Activated T-cell treated with anti-CD3 and anti-CD28 coated beads for 48 hours (primary cell): ENCODE measurements at places on chromosomes 2 and 18.

- peak; percentile 17 for DNase-seq
Observed at GRCh38 chr18:31741097-31741735, 19.5 kb downstream of the SLC25A52 start.

GRCh38 chr2:233798335-233799086, 20.4 kb downstream of the MROH2A start:
- no peak for DNase-seq

DNA sequence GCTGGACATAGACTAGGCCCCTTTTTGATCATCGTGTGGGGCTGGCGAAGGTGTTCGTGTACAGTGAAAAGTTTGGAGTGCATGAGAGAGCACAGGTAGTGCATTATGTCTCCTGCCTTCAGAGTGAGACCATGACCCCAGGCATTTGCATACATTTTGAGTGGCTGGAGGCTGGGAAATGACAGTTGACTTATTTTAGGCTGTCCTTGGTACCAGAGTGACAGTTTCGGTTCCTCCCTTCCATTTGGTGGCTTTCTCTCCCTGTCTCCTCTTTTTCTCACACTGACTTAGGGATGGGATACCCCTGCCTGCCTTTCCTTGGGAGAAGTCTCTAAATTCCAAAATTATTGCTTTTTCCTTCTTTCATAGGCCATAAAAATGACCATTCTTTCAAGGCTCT, 20.1 kb downstream of the SERPINB12 start:
- no peak for DNase-seq

DNA sequence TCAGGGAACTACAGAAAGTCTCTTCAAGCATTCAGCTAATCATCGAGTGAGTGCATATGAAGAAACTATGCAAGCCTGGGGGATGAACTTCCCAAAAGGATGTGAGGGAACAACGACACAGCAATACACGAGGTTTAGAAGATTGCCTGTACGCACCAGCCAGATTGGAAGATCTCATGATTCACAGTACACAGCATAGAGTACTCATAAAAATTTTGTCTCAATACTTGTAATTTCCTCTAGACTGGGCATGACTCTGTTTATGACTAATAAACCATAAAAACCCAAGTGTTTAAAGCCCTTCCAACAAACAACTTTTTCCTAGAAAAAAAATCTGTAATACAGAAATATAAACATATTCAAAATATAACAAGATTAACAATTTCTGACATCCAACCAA, 279.7 kb downstream of the KCNJ3 start:
- no peak for DNase-seq

DNA sequence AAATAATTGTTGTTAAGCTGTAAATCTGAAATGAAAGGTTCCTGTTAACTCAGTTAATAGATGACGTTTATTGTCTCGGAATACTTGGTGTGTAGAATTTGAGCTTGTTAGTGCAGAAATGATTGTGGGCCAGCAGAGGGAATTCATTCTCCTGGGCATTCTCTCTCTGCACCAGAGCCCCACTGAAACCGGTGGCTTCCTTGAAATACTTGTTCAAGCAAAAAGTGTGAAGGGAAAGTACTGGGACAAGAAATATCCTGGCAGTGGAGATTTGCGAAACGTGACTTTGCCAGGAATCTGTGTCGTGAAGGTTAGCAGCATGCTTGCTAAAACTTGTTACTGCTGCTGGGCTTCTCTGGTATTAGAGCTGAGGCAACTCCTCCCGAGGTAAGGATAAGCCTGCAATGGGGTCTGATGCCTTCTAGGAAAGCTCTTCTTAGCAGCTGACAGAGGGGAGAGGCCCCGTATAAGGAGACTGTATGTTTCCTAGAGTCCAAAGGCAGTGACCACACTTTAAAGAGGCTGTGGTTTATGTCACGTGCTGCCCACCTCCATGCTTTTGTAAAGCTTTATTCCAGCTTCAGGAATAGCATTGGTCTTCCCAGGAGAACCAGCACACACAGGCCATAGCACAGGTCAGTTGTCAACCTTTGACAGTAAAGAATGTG, 2.0 kb downstream of the ITGA6 start:
- no peak for DNase-seq

- DNase-seq, result no peak
Observed at GRCh38 chr18:65755616-65756015, 4.8 kb downstream of the CDH7 start.

GRCh38 chr2:204228169-204228886, 291.8 kb downstream of the ICOS start:
- no peak for DNase-seq
